ENCODE measurements at places on chromosomes 6 and 20.

DNA sequence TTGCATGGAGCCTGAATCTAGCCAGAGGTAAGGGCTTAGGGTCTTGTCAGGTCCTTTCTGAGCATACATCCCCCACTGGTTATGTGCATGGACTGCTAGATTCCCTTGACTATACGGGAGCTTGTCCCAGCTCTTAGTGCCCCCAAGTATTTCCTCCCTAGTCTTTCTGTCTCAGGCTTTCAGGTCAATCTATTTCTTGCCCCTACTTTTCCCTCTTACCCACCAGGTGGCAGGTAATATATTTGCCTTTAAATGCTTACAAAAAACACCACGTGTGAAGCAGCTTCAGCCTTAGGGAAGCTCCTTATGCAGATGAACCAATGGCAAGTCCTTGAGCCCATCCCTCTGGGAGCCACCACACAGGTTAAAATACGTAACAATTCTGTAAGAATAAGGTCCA lies 454.2 kb downstream of the GRIK2 start:
- DNase-seq: no peak

DNA sequence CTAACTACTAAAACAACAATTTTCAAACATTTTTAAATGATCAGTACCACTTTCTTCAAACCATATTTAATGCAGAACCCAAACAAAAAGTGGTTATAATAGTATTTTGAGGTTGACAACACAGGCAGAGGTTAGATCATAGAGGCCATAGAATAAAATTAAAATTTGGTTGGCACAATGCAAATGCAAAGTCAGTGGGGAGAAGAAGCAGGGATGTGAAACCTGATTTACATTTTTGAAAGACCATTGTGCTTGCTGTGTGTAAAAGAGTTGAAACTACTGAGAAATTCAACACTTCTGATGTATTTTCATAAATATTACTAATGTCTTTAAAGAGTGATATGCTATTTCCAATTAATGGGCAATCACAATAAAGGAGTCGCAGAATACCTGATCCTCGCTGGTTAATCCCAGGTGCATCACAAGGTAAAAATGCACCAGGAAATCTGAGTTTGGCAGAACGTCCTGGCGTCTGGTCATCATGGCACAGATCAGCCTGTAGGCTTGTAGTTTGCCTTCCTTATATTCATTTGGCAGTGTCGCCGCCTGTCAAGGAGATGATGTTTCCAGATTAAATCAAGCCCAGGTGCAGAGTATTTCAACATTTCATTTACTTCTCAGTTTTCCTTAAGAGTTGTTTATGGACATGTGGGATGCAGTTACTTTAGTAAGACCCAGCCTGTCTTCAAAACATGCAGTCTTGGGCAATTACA lies 141.2 kb downstream of the RALGAPA2 start:
- no peak for DNase-seq

DNA sequence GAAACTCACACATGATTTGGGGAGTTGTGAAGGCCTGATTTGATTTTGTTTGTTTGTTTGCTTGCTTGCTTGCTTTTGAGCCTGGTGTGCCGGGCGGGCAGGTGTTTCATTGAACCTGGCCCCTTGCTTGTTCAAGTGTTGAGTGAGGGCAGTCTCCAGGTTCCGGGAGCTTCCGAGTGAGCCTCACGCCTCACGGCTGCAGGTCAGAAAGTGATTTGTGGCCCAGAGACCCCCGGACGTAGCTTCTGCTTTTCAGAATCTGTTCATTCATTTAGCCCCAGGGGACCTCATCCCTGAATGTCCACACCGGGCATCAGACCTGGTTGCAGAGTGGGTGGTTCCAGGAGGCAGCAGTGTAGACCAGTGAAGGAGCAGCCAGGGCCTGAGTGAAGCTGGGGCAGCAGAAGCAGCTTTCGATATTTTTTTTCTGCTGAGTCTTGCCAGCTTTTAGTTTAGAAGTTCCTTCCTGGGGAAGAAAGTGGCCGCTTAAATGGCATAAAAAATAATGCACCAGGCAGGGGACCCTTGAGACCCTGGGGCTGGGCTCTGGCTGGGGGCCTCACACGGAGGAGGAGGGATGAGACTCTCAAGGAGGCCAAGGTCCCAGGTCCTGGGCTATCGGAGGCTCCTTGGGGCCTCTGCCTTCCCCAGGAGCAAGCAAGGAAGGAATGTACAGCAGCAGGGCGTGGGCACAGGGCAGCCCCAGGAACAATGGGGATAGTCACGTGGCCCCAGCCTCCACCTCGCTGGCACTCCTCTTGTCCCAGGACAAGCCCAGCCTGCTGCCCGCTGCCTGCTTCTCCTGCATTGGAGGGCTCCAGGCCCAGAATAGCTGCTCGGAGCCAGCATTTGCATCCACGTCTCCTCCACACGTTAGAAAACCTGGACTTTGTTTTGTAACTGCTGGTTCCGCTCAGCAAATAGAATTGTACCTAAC lies 89.2 kb upstream of the BHLHE23 start:
- no peak for DNase-seq

DNA sequence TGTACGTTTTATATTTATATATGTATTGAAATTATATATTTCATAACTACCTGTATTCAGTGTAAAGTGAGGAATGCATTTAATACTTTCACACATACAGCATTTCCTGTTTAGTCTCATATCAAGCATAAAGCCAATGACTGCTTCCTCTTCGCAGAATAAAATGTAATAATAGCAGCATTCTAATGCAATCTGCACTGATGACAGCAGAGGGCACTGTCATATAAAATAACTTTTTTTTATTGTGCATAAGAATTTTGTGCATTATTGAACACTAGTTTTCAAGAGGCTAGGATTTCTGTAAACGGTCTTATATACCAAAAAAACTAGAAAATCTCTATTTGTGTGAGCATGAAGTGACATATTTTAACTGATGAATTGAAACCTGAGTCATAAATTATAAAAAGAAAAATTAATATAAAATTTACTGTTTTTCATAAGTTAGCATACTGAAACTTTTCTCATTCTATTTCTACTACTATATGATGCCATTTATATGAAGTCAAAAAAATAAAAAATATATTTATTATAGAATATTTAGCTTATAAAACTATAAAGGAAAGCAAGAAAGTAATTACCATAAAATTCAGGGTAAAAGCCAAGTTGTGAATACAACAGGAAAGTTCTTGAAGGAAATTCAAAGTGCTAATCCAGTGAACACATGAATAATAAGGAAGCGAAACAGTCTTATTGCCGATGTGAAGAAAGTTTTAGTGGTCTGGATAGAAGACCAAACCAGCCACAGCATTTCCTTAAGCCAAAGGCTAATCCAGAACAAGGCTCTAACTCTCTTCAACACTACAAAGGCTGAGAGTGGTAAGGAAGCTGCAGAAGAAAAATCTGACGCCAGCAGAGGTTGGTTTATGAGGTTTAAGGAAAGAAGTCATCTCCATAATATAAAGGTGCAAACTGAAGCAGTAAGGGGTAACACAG lies 36.3 kb downstream of the RNF146 start:
- DNase-seq: peak; percentile 58

- no peak for DNase-seq
These were observed 416 bp downstream of the RSPH4A start for GRCh38 chr6:116616737-116617053.

- DNase-seq: no peak
These were observed 367.1 kb downstream of the PREX1 start for GRCh38 chr20:48460681-48461080.

GRCh38 chr20:48189181-48189580 lies 403.9 kb upstream of the SULF2 start:
- DNase-seq: peak; percentile 65

Measured in fibroblast of skin of scalp (primary cell).